ENCODE measurements at places on chromosomes 4 and X.

DNA sequence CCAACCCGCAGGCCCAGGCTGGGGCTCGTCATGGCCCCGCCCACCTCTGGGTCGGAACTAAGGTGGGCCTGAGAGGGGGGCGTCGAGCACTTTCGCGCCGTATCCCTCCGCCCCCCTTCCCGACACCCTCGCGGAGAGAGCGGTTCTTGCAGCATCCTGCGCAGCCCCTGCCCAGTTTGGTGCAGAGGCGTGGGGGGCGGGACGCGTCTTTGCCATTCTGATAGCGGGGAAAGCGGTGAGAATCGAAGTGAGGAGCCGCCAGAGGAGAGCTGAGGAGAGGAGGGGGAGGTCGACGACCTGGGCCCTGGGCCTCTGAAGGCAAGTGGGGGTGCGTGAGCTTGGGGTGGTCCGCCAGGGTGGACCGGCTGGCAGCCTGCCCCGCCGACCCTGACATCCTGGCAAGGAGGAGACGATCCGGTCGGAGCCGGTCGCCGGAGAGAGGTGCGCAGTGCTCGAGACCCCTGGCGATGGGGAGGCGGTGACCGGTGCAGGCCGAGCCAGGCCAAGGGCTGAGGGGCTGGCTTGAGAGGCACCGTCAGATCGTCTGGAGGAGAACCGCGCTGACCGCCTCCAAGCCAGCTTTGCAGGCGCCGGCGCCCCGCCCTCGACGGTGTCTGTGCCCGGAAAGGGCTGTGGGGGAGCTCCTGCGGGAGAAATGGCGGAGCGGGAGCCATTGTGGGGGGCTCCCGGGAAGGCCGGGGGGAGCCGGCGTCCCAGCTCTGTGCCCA is 25.5 kb downstream of the GPRASP3 start:
- DNase-seq: peak; percentile 22

- no peak for DNase-seq
Measured at GRCh38 chrX:17020851-17021821, 74.7 kb downstream of the REPS2 start.

DNA sequence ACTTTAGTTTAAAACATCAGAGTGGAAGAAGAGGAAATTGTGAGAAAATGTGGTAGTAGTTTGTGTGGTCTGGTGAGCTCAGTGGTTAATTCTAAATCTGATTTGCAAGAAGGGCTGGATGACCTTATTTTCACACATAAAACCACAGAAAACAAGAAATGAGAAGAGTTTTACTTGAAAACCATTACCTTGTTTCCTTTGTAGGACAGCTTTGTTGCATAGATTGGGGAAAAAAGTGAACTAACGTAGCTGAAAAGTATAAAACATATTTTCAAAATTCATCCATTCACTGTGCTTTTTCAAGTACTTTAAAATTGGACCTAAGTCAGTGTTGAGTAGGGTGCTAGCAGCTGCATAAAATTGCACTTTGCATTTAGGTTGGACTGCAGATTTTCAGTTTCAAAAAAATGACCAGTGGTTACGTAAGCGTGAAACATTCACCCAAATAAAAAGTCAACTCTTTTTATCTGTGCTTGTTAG is 211.3 kb downstream of the ARHGAP10 start:
- no peak for DNase-seq

DNA sequence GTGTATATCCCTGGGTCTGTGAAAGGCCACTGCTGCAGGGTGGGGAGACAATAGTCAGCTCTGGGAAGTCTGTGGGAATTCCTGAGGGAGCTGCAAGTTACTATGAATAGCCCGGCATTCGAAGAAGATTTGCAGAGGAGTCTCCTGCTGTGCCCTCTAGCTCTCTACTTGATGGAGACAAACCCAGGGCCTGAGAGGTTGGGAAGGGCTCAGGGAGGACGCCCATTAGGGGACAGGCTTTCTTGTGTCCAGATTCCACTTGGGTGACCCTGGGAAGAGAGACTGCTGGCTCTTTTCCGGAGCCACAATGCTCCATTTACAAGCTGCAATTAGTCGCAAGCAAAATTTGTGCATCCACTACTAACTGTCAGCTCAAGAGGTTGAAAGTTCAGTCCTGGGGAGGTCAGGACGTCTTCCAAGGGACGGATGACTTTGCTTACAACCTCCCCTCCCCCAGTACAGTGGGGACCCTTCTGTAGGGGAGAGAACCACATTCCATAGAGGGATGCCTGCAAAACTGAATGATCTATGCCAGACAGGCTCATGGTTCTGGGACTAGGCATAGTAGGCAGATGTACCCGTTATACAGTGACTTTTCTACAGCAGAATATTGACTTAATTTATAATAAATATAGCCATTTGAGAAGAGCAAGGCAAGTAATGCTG is 48.2 kb upstream of the PHOX2B start:
- no peak for DNase-seq

GRCh38 chrX:86066998-86067397 is 19.6 kb upstream of the CHM start:
- DNase-seq: no peak

GRCh38 chrX:41036668-41037326 is 48.4 kb upstream of the USP9X start:
- no peak for DNase-seq

DNA sequence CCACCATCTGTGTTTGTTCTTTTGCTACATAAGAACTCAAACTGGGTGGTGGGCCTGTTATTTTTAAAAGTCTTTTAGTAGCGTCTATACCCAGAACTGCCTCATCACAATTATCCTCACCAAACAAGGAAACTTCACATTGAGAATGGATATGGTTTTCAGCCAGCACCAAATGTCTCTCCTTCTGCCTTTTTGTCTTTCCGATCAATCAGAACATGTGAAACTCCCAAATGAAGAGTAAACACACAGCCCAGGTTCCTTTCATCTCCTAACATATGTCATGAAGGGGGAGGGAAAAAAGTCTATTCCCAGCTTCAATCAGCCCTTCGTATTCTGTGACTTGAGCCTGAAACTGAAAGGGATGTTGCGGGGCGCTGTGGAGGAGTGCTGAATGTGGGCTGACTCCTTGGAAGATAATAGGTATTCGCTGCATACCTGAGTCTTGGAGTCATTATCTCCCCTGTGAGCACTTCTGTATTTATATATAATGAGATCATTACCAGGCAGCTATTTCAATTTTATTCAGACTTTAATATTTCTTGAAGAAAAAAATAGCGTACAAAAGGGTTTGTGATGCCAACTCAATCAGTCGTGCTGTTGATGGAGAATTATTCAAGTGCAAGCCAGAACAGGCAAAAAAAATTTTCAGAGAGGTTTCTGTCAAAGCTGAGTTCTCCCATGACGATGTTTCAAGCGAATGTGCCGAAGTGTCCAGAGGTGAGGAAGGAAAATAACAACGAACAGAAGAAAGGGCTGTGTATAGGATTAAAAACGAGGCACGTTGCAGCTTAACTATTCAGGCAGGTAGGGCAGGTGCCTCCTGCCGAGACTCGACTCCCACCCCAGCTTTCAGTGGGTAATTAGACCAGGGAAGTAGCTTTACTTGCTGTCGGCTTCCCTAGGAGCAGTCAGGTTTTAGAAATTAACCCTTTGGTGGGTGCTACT is 163.9 kb upstream of the NOCT start:
- no peak for DNase-seq

DNA sequence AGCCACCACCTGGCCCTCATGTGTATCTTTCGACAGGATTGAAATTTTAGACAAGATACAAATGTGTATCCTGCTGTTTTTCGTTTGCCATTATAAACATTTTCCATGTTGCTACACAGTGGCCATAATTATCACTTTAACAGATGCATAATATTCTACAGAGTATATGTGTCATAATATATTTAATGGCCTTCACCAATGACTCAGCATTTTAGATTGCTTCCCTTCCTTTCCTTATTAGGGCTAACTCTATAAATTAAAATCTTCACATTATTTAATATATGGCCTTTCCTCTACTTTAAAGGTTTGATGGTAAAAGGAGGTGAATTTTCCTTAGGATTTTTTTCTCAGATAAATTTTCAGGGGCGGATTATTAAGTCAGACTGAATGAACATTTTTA is 97.4 kb downstream of the HS6ST2 start:
- DNase-seq: no peak

- DNase-seq: no peak
Measured at GRCh38 chr4:23171976-23172375, 479.2 kb downstream of the GBA3 start.

DNA sequence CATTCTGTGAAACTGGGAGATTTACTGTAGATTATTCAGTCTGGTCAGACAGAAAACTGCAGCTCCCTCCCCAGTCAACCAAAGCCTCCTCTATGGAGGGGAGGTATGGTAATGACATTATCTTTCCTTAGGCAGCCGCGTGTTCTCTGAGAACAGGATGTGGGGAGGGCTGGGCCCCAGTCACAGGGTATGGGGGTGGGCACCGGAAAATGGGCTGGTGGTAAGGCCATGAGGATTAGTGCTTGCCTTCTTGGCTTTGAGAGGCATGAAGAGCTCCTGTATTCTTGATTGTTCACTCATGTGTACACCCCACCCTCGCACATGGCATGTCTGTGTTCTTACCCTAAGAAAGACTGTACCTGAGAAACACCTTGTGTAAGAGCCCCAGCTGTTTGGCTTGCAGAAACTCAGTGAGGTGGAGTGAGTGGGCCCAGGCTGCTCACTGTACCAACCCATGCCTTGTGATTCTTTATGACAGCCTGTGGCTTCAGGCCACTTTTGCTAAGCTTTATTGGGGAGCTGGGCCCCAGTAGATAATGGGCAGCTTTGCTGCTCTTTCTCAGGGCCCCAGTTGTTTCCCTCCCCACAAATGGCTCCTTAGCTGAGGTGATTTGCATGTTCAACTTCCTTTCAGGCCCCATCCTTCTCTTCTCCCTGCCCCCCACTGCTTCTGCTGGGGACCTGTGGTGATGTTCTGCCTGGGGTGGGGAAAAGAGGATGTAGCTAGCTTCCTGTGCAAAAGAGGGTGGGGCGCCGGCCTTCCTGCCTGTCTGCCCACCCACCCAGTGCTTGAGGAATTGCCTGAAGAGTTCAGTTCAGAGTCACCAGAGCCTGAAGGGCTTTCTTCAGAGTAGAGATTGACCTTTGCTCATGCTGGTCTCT is 30.7 kb downstream of the MSN start:
- peak; percentile 60 for DNase-seq

DNA sequence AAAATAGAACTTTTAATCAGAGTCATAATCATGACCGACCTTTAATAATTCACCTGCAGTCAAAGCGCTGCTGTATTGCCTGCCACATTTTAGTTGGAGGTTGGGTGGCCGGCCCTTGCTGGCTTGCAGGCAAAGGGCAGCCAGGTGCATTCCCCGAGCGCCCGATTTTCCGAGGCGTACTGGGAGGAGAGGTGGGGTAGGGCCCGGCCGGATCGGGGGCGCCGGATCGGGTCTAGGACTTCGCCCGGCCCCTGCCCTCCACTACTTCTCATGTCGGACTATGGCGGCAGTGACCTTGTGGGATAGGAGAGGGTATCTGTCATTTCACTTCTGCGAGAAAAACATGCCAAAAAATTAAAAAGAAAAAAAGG is 2.5 kb upstream of the RS1 start:
- DNase-seq: peak; percentile 11

DNA sequence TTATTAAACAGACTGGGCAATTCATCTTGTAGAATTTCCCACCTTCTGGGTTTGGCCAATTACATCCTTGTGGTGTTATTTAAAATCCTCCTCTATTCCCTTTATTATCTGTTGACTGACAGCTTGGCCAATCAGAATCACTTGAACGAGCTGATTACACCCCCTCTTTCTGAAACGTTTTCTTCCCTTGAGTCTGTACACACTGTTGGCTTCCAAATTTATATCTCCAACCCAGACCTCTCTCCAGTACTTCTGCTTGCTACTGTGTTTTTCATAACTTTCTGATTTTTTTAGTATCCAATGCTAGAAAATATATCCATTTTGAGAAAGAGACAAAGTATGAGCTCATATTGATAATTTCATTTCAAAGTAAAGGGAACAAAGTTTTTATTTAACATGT is 14.8 kb downstream of the CD38 start:
- no peak for DNase-seq

DNA sequence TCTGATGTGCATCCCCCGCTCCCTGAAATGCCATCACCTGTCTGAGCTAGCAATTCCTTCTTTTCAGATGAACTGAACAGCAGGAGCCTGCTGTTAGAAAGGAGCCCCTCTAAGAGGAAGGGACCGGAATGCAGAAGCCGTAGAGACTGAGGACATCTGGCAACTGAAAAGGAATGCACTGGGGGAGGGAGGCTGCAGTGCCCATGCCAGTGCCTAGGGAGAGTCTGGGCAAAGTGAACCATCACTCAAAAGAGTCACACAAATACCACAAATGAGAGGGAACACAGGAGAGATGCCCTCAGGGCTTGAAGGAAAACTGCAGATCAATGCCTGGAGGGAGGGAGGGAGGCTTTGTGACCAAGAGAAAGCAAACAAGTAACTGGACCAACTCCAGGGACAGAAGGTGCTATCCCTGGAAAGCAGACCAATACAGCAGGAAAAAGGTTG is 93.9 kb upstream of the CBR4 start:
- DNase-seq: no peak

DNA sequence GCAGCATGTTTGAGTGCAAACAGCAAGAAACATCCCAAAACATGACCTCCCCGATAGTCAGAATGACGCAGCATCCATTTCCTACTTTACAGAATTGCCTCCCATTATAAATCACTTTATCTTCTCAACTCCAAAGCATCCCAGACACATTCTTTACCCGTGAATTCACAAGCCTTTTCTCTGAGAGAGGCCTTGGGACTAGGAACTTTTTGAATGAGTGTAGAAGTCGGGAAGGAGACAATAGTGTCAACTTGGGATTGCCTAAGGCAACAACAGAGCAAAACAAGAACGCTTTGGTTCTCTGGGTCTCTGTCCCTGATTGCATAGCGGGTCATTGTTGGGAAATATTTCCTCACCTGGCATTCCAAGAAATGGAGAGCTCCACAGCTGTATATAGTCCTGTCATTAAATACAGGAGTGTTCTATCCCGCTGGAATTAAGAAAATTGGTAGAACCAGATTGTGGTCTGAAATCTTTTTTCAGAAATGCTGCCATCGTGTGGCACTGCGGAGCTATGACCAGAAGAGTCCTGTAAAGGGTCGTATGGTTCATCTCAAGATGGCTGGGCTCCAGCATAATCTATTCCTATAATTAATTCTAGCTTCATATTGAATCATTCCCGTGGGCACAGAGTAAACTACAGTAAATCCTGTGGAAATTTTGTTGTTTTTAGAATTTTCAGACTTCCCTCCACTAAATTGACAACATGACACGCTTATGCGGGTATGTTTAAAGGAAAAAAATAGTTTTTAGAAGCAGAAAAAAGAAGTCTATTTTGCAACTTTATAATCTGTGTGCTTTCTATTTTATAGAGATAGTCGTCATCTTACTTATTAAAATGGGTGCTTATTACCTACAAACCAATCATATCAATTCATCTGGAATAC is 2.0 kb upstream of the SPP1 start:
- DNase-seq: no peak

- no peak for DNase-seq
Measured at GRCh38 chr4:120964596-120964995, 42.1 kb upstream of the PRDM5 start.

- DNase-seq: no peak
Measured at GRCh38 chr4:911871-912490, 20.1 kb downstream of the GAK start.

All from activated naive CD4-positive, alpha-beta T cell treated with anti-CD3 and anti-CD28 coated beads, Interleukin-2, amount 50 U/mL, for 16 hours (primary cell).